ENCODE measurements at places on chromosomes 1 and 21.

DNA sequence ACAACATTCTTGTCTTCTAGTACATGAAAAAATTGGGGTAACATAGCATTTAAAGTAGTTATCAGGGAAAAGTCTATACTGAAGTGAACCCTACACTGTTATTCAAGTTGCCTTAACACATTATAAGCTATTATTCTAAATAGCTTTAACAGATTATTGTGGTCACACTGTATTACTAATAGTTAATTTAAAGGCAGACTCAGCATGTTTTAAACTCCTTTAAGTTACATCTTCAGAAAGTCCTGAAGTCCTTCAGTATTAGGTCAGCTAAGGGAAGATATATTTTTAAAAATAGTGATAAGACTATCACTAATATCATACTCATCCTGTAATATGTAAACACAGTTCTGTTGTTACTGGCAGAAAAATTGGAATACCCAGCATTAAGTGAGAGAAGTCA, 67.4 kb downstream of the GPR137B start:
- DNase-seq = no peak

DNA sequence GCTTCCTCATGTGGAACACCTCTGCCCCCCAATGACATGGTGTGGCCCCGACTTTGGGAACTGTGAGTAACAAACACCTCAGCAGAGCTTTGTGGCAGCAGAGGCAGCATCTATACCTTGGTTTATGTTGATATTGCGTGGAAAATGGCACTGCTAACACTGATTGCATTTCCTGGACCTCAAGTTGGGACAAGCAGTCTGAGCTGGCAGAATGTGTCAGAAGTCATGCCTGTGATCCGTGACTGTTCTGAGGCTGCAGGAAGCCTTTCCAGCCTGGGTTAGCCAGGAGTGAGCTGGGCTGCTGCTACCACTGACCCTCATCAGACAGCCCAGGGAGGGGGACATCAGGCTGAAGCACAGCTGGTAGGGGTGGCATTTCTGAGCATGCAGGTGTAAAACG, 268.5 kb downstream of the KCNJ6 start:
- DNase-seq = no peak

DNA sequence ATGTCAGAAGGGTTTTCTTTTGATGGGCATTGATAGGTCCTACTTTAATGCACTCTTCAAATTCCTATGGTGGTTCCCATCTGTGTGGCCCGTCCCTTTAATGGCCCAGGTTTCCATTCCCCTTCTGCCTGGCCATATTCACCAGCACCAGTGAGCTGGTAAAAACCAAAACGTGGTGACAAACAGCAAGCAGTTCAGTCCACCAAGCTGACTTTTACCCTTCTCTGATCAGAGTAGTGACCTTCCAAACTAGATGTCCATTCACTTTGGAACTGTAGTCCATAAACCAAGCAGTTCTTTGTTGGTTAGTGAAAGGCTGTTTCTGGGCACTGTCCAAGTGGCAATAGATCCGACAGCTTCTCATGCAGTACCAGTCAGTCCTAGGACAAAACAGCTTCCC, 60.5 kb downstream of the SMYD2 start:
- DNase-seq = no peak

- peak; percentile 33 for DNase-seq
These were observed 150.1 kb upstream of the SOD1 start for GRCh38 chr21:31509194-31510017.

All from NCI-H1694 (cell line).